ENCODE measurements at places on chromosomes 7 and 10. TPM values are rescaled to one million over a fixed set of nuclear protein-coding genes. Genes with fewer than 3 reads are reported as not detected.

- DNase-seq = peak; percentile 88
These were observed 2.9 kb downstream of the DEPP1 start for GRCh38 chr10:44975431-44976331.

- peak; percentile 94 for DNase-seq
These were observed 76.1 kb upstream of the ZEB1 start for GRCh38 chr10:31242902-31243301.

GRCh38 chr10:71597821-71598498 lies 121.6 kb downstream of the C10orf105 start:
- DNase-seq = peak; percentile 32

DNA sequence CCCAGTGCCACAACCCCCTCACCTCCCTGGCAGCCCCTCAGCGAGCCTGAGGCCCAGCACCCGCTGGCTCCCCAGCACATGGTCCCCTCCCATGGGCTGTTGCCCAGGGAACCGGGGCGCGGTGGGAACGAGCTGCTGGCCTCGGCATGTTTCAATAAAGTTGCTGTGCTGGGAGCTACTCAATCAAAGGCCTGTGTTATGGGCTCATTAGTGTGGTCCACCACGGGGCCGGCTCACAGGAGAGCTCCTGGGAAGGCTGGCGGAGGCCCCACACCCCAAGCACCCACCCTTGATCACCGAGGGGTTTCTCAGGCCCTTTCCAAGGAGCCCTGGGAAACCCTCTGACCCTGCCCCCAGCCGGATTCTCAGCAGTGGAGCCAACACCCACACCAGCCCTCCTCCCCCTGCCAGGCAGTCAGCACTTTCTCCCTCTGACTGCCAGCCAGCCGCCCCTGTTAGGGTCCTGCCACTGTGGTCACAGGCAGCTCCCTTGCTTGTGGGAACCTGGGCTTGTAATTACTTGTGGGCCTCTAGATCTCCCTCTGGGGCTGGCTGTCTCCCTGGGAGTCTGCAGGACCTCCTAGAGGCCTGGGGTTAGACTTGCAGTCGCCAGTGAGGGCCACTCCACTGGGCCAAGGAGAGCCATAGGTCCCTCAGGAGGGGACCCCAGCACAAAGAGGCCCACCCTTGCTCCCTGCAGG lies 24.8 kb upstream of the TRIM8 start:
- DNase-seq = no peak

DNA sequence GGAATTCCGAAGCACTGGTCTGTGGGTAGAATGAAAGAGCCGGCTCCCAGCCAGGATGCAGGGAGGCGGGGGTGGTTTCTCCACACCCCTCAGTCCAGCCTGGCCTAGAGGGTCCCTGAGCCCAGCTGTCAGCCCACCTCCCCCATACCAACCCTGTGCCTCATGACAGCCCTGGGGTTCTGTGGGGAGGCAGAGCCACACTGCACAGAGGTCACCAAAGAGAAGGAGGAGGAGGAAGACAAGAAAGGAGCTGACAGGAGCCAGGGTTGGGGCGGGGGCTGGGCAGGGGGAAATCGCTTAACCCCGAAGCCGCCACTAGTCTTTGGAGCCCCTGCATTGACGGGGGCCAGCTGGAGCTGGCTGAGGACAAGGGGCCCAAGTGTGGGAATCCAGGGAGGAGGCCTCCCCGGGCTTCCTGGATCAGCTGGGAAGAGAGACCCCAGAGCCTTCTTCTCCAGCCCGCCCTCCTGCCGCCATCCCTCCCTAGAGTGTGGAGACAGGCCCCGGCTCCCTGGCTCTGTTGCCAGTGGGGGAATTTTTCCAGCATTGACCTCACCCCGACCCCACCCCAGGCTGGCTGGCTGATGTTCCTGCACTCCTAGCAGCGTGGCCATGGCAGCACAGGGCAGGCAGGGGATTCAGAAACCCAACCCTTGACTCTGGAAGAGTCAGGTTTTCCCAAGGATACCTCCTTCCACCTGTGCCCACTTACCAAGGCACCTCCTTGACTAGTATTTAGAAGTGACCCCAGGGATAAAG lies 32.5 kb downstream of the KAZALD1 start:
- DNase-seq = no peak

The PLXDC2 gene
- 11.2 TPM for total RNA-seq

- peak; percentile 91 for DNase-seq
These were observed 570 bp upstream of the PRTFDC1 start for GRCh38 chr10:24952707-24953645.

The C1QL3 gene
- 0.09 TPM for total RNA-seq

Data from fibroblast of the aortic adventitia (primary cell).